Activated T-helper 1 cell treated with anti-CD3 and anti-CD28 coated beads, Interleukin-2, amount 50 U/mL, for 16 hours (primary cell): ENCODE measurements at places on chromosomes 16 and 17.

GRCh38 chr17:17051791-17052461 lies 9.7 kb downstream of the MPRIP start:
- DNase-seq = no peak

DNA sequence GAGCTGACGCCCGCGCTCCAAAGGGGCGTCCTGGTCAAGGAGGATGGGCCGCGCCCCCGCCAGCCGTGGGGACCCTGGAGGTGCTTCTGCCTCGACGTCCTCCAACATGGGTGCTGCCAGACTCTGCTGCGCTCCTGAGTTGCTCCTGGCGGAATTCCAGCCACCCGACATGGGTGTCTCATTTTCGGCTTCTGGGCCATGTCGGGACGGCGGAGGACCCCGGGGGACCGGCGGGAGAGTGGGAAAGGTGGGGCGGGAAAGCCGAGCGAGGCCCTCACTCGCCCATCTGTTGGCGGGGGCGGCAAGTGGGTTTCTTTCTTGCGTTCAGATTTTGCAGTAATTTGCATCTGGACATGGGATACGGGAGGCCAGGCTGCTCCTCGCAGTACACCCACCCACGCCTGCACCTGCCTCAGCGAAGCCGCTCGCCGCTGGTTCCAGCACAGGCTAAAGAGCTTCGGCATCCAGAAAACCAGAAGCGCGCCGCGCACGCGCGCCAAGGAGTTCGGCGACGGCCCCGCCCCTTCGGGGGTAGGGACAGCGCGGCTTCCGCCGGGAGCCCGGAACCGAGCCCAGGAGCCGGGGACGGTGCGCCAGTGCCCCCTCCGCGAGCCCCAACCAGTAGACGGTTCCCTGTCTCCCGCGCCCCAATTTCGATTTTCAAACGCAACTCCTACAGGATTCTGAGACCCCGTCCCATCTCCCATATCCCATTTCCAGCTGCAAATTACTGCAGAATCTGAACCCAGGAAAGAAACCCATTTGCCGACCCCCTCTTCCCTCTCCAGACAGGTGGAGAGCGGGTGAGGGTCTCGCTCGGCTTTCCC lies at the start of gene ARMC7:
Gene ARMC7, plus strand, starts transcription at position 563 of the 827 bp plus-strand sequence. CDS start 320 bp downstream, outside the sequence.
- peak; percentile 83 for DNase-seq

- DNase-seq = no peak
These were observed 45.8 kb downstream of the VPS35L start for GRCh38 chr16:19601083-19601976.

- no peak for DNase-seq
These were observed 301.1 kb downstream of the IRF8 start for GRCh38 chr16:86199871-86200695.

- no peak for DNase-seq
These were observed 5.9 kb upstream of the SSTR5 start for GRCh38 chr16:1066584-1067172.

- no peak for DNase-seq
These were observed 323.2 kb upstream of the CDH5 start for GRCh38 chr16:66043326-66043725.

- DNase-seq = no peak
These were observed 9.4 kb downstream of the CYBC1 start for GRCh38 chr17:82440991-82441627.

GRCh38 chr17:77096570-77097214 lies 44.1 kb upstream of the SEC14L1 start:
- no peak for DNase-seq

- DNase-seq = no peak
These were observed 5.0 kb upstream of the WFIKKN2 start for GRCh38 chr17:50830352-50830751.

GRCh38 chr16:88638323-88639230 lies at the start of gene IL17C:
Gene IL17C, plus strand, starts transcription at chr16:88638572. Its CDS starts 70 bp downstream, at chr16:88638642.
- DNase-seq = no peak

GRCh38 chr17:17523001-17523730 lies 27.0 kb upstream of the RASD1 start:
- DNase-seq = no peak

DNA sequence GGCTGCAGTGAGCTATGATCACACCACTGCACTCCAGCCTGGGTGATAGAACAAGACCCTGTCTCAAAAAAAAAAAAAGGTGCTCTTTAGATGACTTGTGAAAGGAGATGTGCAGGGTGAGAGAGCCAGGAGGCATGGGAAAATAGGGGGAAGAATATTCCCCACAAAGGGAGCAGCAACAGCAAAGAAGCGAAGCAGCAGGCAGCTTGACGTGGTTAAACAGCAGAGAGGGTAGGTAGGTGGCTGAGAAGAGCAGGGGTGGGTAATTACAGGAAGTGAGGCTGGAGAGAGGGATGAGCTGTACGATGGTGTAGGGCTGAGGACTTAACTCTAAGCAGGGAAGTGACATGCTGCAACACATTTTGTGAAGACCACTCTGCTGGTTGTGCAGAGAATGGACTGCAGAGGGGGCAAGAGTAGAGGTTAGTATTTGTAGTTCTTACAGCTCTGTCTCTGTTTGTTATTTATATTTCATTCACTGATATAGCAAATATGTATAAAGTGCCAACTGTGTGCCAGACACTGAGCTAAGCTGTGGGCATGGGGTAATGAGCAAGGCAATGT lies 1.6 kb downstream of the HEATR3 start:
- no peak for DNase-seq

GRCh38 chr16:85036236-85037049 lies 8.8 kb downstream of the KIAA0513 start:
- DNase-seq = no peak

GRCh38 chr16:2983706-2984136 lies 3.5 kb upstream of the PKMYT1 start:
- DNase-seq = peak; percentile 30
